ENCODE measurements at places on chromosomes 5 and 9. TPM values are rescaled to one million over a fixed set of nuclear protein-coding genes. Genes with fewer than 3 reads are reported as not detected.

DNA sequence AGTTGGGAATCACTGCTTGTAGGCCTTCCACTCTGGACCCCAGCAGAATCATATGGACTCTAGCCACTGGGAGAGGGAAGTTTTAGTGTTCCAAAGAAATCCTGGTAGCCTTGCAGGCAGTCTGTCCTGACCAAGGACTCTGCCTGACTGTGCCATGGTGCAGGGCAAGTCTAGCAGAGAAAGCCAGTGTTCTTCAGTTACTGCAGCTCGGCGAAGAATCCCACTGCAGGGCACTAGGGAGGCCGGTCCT, 20.3 kb upstream of the MATR3 start:
- DNase-seq: no peak

DNA sequence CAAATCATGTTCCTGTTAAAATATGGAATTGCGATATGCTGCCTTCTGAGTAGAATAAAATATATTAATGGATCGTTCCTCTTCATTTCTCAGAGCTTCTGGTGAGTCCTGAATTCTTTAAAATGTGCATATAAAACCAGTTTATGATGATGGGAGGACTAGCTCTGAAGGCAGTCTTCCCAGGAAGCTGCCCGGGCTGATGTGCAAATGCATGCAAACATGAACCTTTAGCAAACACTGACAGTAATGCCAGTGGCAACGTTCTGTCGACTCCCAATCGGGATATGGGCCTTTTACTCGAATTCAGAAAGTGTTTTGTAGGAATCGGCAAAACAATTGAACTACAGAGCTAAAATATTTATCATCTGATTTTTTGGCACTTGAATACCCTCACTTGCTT, 93.6 kb downstream of the TLE4 start:
- DNase-seq: no peak

GRCh38 chr9:133058550-133059320, 3.0 kb upstream of the CEL start:
- DNase-seq: no peak

Gene WNT8A
- total RNA-seq: not detected

Gene CDKN2B-AS1
- 1.1 TPM for total RNA-seq

Gene CTXN3
- total RNA-seq: not detected

Gene TLR4
- under 0.01 TPM for total RNA-seq

- no peak for DNase-seq
Measured at GRCh38 chr9:102497709-102498108, 497.4 kb upstream of the CYLC2 start.

Gene MEIKIN
- not detected for total RNA-seq

Gene TAF11L2
- total RNA-seq: not detected

GRCh38 chr9:135218331-135219225, 131.1 kb downstream of the OLFM1 start:
- DNase-seq: no peak

GRCh38 chr5:154174091-154174490, 16.4 kb upstream of the GALNT10 start:
- DNase-seq: no peak

Gene OR1L1
- total RNA-seq: not detected

- no peak for DNase-seq
Measured at GRCh38 chr9:38761339-38761738, 41.4 kb upstream of the FAM240B start.

- peak; percentile 44 for DNase-seq
Measured at GRCh38 chr9:129270903-129271431, 92.9 kb upstream of the IER5L start.

DNA sequence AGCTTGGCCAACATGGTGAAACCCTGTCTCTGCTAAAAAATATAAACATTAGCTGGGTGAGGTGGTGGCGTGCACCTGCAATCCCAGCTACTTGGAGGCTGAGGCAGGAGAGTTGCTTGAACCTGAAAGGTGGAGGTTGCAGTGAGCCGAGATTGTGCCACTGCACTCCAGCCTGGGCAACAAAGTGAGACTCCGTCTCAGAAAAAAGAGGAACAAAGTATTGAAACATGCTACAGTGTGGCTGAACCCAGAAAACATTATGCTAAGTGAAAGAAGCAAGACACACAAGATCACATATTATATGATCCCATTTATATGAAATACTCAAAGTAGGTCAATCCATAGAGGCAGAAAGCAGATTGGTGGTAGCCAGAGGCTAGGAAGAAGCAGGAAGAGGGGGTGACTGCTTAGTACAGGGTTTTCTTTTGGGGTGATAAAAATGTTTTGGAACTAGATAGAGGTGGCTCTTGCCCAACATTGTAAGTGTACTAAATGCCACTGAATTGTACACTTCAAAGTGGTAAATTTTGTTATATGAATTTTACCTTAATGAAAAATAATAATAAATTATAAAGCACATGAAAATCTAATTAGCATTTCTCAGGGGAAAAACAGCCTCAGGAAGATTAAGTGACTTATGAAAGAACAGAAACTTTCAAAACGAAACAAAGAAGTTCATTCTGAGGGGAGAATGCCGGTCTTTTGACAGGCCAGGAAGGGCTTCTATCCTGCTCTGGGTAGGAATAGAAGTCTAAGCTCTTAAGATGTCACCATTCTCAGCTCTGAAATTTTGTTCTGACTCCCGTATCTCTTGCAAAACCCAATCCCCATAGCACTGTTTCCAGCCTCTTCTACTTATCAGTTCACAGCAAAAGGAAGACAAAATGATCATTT, 161.1 kb upstream of the TBCA start:
- no peak for DNase-seq

DNA sequence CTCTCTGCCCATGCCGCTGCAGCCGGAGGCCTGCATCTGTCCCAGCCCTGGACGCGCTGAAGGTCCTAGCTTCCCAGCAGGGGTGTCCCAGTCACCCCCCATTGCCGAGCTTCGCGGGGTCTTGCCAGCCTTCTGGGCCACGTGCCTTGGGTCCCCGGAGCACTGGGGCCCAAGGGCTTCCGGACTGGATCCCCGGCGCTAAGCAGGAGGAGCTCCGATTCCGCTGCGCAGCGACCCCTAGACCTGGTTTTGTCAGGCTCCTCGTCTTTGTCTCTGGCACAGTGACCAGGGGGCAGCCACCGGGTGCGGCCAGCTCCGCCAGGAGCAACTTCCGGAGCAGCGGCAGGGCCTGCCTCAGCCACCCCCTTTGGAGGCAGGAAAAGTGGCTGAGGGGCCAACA, 3.3 kb upstream of the IRX1 start:
- no peak for DNase-seq

DNA sequence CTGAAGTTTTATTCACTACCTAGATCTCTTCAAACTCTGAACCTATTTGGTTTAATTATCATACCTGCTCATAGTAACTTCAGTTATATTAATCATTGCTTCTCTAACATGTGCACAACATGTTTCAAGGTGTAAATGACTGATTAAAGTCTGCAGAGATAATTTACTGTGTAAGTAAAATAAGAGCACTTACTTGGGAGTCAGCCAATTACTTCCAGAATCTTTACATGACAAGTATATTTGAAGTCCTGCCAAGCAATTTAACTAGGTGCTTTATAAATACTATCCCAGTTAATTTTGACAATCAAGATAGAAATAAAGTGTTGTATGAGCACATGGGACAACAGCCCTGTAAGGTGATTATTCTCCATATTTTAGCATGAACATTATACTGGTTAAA, 109.9 kb downstream of the RFX3 start:
- DNase-seq: no peak

Gene RORB
- total RNA-seq: under 0.01 TPM

Gene PCDHGA12
- total RNA-seq: 9.7 TPM

- DNase-seq: peak; percentile 52
Measured at GRCh38 chr5:128083811-128084227, 253 bp downstream of the SLC12A2 start.

GRCh38 chr5:105042623-105043022, 1480.0 kb upstream of the NUDT12 start:
- no peak for DNase-seq

GRCh38 chr9:109289931-109290330, 30.9 kb downstream of the EPB41L4B start:
- no peak for DNase-seq

- DNase-seq: no peak
Measured at GRCh38 chr5:134949316-134949715, 18.4 kb upstream of the CATSPER3 start.

Gene CRHBP
- total RNA-seq: not detected

DNA sequence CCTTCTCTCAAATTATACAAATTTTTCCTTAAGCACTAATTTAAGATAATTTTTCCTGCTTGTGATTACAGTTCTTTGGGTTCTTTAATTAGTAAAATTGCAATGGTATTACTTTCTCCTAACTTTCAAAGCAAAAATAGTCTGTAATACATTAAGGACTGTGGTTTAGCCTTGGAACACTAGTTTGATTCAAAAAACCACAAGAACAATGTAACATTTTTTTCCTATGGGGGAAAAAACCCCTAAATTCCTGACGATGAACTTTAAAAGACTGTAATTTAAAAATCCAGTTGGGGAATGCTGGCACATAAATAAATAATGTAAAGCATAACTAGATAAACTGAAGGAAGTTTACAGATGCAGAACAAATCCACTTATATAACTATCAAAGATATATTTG, 65.3 kb downstream of the CDC14B start:
- DNase-seq: peak; percentile 43
